Astrocyte of the cerebellum (primary cell): ENCODE measurements at places on chromosomes 2 and 18.

GRCh38 chr2:129849559-129850160 lies 129.8 kb upstream of the RAB6C start:
- DNase-seq: peak; percentile 83

DNA sequence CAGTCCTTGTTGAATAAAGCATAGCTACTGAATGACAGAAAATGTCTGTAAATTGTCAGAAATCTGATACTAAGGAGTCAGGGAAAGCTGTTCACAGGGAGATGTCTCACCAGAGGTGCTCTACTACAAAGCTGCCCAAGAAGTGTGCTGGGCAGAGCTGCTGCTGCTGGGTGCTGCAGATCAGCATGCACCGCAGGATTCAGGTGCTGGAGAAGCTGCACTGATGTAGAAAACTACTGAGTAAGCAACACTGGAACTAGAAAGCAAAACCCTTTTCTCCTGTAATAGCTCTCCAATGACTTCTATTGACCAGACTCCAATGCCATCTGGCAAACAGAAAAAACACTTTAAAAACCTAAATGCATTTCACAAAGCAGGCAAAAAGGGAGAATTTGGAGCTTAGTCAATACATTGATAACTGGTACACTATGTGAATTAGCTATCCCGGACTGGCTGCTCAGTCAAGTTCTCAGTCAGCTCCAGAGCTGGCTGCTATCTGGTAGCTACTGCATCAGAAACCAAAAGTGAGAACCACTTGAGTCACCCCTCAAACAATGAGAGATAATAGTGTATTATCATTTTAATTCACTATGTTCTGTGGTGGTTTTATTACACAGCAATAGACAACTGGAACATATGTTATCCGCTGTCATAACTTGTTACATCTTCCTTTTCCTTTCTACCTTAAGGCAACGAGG lies 493.1 kb downstream of the CPS1 start:
- DNase-seq: no peak

- DNase-seq: no peak
These were observed 27.8 kb upstream of the SLC9A2 start for GRCh38 chr2:102591491-102592045.

- DNase-seq: no peak
These were observed 10.4 kb upstream of the NAPG start for GRCh38 chr18:10515456-10515855.

GRCh38 chr18:62445386-62445917 lies 77.4 kb upstream of the ZCCHC2 start:
- no peak for DNase-seq

DNA sequence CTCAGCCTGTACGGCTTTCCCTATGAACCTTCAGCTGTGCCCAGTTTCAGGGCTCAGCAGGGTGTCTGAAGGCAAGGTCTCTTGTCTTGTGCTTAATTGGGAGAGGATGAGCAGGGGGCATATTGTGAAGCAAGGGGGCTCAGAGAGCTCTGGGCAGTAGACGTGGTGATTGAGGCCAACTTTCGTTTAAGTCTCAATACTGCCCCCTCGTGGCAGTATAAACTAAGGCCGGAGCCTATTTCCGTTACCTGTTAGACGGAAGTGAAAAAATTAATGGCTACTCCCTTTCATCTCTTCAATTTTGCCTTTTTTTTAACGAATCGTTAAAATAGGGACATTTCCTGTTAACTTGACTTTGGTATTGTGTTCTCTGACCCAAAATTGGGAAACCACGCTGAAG lies 193.4 kb downstream of the TDRD15 start:
- DNase-seq: no peak

DNA sequence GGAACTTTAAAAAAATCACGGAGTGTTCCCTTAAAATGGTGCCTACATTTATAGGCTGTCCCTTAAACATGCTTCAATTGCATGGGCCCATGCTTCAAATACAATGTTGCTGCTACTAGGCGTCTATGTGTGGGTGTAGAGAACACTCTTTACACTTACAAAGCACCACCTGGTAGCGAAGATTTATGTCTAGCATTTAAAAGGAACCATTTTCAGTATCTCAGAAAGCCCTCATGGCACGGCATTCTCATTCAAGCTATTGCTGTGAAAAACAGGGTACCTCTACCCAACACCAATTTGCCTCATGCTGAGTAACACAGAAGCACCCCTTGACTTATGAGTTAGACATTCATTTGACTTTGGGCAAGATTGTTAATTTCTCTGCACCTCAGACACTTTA lies 112.9 kb upstream of the CNTNAP5 start:
- DNase-seq: no peak

- no peak for DNase-seq
These were observed 39.0 kb upstream of the LYPD6B start for GRCh38 chr2:148999451-148999921.

DNA sequence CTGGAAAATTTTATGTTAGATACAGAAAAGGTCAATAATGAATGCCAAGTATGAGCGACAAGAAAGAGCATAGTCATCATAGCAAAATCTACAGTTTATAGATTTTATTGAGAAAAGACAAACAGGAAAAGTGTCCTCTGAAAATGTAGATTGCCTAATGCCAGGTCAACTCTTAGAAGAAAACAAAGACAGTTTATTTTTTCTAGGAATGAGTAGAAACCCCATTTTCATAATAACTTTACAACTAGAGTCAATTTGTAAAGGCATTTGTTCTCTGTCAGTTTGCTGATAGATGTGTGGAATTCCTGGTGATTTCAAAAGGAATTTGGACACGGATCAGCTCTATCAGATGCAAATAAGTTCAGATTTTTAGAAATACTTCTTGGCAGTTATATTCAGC lies 16.6 kb downstream of the CDH7 start:
- DNase-seq: no peak

DNA sequence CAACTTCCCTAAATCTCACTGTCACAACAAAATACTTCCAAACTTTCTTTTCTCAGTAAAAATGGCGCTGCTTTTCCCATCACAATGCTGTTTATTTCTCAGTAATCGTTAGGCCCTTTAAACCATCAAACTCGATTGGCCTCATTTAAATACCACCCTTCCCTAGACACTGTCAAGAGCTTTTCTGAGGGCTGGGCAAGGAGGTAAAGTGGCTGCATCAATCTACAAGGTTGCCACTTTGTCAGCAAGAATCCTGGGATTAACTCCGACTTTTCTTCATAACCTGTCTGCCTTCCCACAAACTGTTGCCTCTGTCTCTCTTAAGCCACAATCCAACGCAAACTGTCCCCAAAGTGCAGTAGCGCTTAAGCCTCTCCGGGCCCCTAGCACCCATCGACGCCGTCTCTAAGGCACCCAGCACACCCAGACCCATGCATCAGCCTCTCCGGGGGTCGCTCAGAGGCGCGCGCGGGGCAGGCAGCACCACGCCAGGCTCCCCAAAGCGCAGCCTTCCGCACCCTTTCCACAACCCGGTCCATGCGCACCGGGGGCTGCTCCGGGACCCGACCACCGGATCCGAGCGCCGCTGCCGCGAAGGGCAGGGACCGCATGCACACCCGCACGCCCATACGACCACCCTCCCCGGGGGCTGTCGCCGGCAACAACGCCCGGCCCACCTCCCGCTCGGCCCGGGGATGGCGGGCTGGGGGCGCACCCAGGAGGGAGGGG lies 683 bp downstream of the MBOAT2 start:
- DNase-seq: no peak

GRCh38 chr2:44549099-44549471 lies 187.3 kb downstream of the CAMKMT start:
- peak; percentile 74 for DNase-seq

GRCh38 chr2:14654835-14655282 lies 22.3 kb downstream of the LRATD1 start:
- no peak for DNase-seq

DNA sequence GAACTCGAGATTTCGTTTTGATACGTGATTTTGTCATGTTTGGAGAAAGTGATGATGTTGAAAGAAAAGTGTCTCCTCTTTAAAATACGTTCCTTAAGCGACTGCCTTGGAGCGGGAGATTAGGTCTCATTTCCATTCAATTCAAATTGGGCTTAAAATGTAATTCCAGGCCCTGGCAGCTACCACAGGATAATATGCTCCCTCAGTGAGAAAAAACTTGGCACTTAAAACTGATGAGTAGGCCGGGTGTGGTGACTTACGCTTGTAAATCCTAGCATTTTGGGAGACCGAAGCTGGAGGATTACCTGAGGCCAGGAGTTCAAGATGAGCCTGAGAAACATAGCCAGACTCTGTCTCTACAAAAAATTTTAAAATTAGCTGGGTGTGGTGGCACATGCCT lies 146.3 kb upstream of the L3MBTL4 start:
- no peak for DNase-seq

GRCh38 chr2:129193961-129194360 lies 785.5 kb upstream of the RAB6C start:
- no peak for DNase-seq
